NCI-H2081 treated with DMSO at 0.1 percent for 48 hours (cell line): ENCODE measurements at places on chromosomes 11 and 22.
A peak's percentile ranks its signal among the peaks of the same experiment; 100 is the strongest.

DNA sequence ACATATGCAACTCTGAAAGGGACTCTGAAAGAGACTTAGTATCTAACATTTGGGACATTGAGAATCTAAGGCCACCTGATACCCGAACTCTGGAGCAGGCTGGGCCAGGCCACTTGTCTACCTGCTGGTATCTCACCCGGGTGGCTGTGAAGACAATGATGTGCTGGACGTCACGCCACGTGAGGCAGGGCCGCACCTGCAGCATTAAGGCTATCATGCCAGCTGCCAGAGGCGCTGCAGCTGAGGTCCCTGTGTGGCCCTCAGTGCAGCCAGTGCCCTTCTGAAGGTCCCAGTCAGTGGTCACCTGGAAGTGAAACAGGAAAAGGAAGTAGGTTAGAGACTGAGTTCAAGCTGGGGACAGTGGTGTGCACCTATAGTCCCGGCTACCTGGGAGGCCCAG is 12.4 kb downstream of the PCSK7 start:
- no peak for DNase-seq

GRCh38 chr11:75836417-75836816 is 21.4 kb downstream of the UVRAG start:
- DNase-seq: no peak

DNA sequence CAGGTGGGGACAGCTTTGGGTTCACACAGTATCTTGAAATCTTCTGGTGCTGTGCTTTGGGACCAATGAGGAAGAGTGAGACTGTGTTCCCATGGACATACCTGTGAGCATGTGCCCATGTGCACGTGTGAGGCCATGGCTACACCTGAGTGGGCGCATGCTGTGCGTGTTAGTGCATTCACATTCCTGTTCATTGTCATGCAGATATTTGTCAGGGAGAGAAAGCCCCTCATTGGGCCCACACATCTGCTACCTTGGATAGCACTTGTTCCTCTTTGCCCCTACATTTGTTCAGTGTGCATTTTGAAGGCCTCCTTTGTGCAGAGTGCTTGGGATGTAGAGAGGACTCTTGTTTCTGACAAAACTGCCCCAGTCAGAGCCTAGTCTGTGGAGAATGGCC is 154.3 kb upstream of the E2F8 start:
- DNase-seq: no peak

DNA sequence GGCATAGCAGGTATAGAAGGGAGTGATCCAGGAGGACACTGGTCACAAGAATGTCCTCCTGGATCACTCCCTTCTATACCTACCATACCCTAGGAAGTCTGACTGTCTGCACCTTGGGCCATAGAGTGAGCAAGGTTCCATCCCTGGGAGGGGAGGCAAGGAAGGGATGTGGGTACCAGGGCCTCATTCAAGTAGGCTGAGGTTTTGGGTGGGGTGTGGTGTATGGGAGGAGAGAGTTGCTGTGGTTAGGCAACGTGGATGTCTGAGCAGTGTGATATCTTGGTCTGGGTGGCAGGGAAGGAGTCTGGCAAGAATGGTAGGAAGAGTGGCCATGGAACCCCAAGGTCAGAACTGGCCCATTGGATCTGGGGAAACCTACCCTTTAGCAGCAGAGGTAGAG is 13.2 kb downstream of the PPFIBP2 start:
- DNase-seq: no peak

DNA sequence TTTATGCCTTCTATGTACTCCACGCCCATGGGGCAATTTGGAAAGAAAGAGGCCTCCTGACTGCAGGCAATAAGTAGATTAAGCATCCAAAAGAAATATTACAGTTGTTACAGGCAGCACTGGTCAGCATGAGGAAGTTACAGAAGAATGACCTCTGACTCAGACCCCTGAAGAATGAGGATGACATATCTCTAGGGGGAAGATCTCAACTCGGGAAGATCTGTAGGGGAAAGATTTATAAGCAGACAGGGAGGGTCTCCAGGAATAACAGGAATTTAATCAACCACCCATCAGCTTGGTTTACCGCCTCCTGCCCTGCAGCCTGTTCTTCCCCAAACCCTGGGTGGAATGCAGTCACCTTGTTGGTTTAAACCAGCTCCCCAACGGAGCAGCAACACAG is 58.0 kb downstream of the RCN1 start:
- DNase-seq: no peak

GRCh38 chr22:46317646-46318045 is 17.9 kb upstream of the TRMU start:
- no peak for DNase-seq

GRCh38 chr11:127338380-127339259 is 338.1 kb upstream of the KIRREL3 start:
- no peak for DNase-seq

GRCh38 chr11:96019810-96020747 is 96.2 kb upstream of the MTMR2 start:
- no peak for DNase-seq

DNA sequence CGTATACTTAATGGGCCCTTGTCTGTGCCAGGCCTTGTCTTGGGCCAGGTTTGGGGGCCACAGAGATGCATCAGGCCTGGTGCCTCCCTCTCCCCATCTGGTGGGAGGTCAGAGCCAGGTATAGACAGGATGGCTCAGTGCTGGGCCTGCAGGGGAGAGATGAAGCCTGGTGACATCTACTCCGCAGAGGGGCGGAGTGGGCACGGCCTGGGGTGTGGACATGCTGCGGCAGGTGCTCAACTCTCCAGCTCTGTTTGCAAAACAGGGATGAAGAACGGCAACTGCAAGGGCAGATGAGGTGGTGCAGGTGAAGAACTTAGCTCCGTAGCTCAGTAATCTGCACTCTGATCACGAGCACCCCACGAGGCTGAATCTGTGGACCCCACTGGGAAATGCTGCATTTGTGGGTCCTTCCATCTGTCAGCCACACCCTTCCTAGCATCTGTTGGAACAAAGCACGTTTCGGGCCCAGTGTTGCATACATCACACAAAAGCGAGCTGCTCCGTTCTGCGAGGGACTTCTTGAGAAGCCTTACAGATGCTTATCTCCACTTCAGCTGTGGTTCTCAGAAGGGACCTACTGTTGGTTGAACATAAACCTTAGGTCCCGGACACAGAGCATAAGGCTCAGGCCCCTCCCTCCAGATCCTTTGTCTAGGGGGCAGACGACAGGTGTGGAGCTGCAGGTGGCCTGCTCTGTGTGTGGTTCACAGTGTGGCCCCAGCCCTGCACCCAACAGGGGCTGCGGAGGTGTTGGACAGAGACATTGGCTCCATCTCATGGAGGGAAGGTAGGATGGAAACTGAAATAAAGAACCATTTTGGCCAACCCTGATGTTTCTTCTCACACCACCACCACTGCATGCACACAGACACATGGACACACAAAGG is 78.3 kb downstream of the LRRC32 start:
- DNase-seq: no peak

- no peak for DNase-seq
Observed at GRCh38 chr11:110085255-110085838, 7.8 kb upstream of the ZC3H12C start.

DNA sequence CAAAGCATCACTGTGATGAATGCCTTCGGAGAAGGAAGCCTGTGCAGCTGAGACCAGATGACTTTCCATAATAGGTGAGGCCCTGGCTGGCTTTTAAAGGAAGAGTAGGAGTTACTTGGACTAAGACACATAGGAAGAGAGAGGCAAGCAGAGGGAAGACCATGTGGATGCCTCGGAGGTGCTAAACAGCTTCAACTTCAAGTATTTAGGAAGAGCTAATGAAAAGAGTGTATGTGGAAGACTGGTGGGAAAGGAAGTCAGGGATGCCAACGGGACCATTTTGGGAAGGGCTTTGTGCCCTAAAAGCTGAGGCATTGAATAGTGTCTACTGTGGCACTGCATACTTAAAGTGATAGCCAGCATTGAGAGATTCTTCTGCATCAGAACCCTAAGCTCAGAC is 69.3 kb upstream of the OPCML start:
- DNase-seq: no peak

- peak; percentile 96 for DNase-seq
Observed at GRCh38 chr11:58578136-58578634, 678 bp upstream of the ZFP91 start.

GRCh38 chr11:62295504-62295903 is 3.4 kb downstream of the SCGB1D4 start:
- no peak for DNase-seq

- no peak for DNase-seq
Observed at GRCh38 chr11:22878604-22879003, 18.3 kb upstream of the CCDC179 start.

- DNase-seq: no peak
Observed at GRCh38 chr22:26524870-26525269, 12.6 kb upstream of the TFIP11 start.

- DNase-seq: no peak
Observed at GRCh38 chr11:105790840-105791239, 181.0 kb downstream of the GRIA4 start.

GRCh38 chr11:71173709-71174108 is 78.7 kb downstream of the SHANK2 start:
- DNase-seq: no peak
